ENCODE measurements at places on chromosomes 5 and 9.

DNA sequence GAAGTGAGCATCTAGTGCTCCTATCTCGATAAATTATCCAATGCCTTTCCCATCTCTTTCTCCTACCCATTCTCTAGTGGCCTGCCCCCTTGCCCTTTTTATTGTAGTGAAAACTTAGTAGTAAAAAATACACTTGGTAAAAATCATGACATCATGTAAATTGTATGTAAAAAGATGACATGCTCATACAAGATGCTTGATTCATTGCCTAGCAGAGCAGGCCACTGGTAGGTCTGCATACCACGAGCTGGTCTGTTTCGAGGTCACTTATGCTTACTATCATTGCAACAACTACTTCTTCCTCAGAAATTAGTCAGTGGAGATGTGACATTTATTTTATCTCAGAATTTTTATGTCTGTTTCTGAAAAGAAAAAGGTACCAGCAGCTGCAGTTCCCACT is 177.3 kb downstream of the C9orf152 start:
- no peak for DNase-seq

DNA sequence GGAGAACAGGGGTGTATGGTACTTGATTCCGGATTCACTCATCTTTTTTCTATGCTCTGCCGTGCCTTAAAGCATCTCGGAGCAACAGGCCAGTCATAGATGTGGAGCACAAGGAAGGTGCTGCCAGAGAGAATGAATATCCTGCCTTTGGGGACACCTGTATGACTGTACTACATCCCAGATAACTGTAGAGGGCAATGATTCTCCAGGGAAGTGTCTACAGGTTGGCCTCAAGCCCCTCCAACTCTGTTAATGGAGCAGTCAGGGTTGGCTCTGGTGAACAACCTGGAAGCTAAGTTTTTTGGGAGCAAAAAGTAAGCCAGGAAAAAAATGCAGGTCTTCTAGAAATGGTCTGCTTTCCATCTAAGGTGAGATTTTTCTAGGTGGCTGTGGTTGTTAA is 71.0 kb downstream of the NREP start:
- peak; percentile 48 for DNase-seq

- no peak for DNase-seq
These were observed 3.2 kb downstream of the TERT start for GRCh38 chr5:1291611-1292080.

- no peak for DNase-seq
These were observed 35.0 kb upstream of the SUSD3 start for GRCh38 chr9:93023521-93023815.

DNA sequence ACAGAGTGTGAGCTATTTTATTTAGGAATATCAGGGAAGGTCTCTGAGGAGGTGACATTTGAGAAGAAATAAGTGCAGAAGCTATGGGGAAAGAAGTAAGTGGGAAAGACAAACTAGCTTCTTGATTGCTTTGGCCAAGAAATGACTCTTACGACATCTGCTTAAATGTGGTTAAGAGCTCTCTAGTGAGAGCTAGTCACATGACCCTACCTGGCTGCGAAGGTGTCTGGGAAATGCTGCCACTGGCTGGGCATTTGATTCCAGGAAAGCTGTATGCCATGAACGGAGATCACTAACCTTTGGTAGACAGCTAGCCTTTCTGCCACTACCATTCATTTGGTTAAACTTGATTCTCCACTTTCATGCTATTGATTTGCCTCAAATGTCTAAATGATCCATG is 80.1 kb downstream of the KIAA0825 start:
- DNase-seq: no peak

DNA sequence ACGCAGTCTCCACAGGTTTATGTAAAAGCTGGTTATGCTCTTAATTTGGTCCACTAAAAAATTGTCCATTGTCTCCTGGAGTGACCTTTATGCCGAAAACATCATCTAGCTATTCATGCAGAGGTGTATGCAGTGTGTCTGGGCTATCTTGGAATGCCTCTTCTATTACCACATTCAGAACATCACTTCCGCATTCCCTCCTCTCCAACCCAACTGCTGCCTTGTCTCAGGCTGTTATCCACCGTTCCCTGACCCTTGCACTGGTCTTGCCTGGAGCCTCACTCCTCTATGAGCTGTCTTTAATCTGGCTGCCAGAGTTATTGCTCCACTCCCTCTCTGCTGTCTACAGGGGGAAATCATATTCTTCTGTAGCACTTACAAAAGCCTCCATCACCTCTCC is 214.1 kb upstream of the ANKRD55 start:
- no peak for DNase-seq

GRCh38 chr5:146109379-146109778 is 4.0 kb upstream of the PLAC8L1 start:
- DNase-seq: no peak

- peak; percentile 55 for DNase-seq
These were observed 6.6 kb downstream of the SLC46A2 start for GRCh38 chr9:112884101-112884500.

All from iPS-NIHi11 (cell line).